Activated CD4-positive, alpha-beta memory T cell treated with anti-CD3 and anti-CD28 coated beads, Interleukin-2, amount 10 ng/mL, durations not matched to agents 7 days and 5 days (primary cell): ENCODE measurements at places on chromosomes 7 and 10. TPM values are rescaled to one million over a fixed set of nuclear protein-coding genes. Genes with fewer than 3 reads are reported as not detected.

Gene GFRA1
- total RNA-seq: not detected

DNA sequence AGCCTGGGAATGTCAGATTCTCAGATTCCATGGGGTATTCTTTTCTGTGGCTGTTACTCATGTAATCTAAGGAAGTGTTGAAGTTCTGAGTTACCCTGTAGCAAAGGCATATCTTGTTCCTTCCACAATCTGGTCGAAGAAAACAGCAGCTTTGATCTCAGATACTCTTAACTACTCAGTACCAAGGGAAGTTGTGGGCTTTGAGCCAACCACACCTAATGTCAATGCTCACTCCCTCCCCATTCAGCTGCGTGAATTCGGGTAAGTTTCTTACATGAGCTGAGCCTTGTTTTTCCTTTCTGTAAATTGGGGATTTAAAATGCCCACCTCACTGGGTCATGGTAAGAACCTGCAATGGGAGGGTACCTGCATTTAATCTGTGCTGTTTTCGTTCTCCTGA lies 52.5 kb downstream of the PTPRN2 start:
- no peak for DNase-seq

GRCh38 chr7:157276731-157277562 lies 59.9 kb upstream of the DNAJB6 start:
- peak; percentile 26 for DNase-seq

Gene PODXL
- 1.6 TPM for total RNA-seq

DNA sequence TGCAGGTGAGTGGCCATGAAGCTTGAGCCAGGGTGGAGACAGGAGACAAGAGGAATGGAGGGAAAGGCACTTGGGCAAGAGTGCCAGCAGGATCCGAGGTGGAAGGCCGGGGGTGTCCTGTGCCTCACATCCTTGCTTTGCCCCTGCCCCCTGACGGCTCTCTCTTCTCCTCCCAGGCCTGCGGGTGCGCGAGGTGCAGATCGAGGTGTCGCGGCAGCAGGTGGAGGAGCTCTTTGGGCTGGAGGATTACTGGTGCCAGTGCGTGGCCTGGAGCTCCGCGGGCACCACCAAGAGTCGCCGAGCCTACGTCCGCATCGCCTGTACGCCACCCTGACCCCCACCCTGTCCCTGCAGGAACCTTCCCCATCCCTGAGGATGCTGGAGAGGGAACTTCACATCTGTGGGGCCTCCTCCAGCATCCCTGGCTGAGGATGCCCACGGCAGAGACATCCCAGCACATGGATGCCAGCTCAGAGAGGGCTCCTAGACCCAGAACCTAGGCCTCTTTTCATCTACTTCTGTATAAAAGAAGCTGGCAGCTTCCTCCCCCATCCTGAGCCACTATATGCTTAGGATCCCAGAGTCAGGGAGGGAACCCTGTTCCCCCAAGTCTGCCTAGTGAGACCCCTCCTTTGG lies 34.4 kb upstream of the SLC29A3 start:
- DNase-seq: no peak
